Natural killer cell treated with Interleukin-12 subunit alpha and Interleukin-12 subunit beta and Interleukin-15 and Interleukin-18, amount 100 ng/mL, for 72 hours (primary cell): ENCODE measurements at places on chromosomes 12 and 14. TPM values are rescaled to one million over a fixed set of nuclear protein-coding genes. Genes with fewer than 3 reads are reported as not detected.

GRCh38 chr12:51749206-51749985 is 99.1 kb downstream of the FIGNL2 start:
- no peak overlapping the region for H3K27ac ChIP-seq
- peaks cover 18% of the 10 kb centered on the region for H3K27me3 ChIP-seq
- H3K4me3 ChIP-seq, result no peak overlapping the region
- H3K36me3 ChIP-seq, result no peaks in the 10 kb centered on the region
- H3K4me1 ChIP-seq, result no peaks in the 10 kb centered on the region

DNA sequence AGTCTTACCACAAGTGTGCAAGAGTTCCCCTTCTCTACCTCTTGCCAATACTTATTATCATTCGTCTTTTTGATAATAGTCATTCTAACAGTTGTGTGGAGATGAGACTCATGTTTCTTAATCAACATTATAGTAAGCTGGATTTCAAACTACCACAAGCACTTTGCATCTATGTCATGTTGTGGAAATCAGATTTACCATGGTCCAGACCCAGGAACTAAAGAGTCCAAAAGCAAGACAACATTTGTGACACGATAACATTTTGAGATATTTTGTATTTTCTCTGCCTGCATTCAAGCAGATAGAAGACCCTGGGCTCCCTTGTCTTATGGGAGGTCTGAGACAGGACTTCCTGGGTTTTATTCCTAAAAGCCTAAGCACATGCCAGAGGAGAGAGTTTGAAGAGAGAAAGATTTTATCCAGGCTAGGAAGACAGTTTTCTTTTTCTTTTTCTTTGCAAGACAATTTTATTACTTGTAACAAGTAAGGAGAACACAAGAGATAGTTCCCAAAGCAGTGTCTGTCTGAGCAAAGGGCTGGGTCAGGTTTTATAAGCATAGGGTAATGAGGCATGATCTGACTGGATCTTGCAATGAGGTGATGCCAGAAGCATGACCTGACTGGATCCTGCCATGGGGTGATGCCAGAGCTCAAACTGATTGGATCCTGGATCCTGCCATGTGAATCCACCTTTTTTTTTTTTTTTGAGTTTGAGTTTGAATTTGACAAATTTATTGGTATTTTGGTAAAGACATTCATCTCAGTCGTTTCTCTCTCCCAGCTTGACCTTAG is 180.5 kb upstream of the HMGA2 start:
- no peak for DNase-seq
- peaks cover 25% of the 10 kb centered on the region for H3K27me3 ChIP-seq
- H3K4me3 ChIP-seq, result no peak overlapping the region
- no peak overlapping the region for H3K27ac ChIP-seq
- H3K4me1 ChIP-seq, result no peaks in the 10 kb centered on the region

DNA sequence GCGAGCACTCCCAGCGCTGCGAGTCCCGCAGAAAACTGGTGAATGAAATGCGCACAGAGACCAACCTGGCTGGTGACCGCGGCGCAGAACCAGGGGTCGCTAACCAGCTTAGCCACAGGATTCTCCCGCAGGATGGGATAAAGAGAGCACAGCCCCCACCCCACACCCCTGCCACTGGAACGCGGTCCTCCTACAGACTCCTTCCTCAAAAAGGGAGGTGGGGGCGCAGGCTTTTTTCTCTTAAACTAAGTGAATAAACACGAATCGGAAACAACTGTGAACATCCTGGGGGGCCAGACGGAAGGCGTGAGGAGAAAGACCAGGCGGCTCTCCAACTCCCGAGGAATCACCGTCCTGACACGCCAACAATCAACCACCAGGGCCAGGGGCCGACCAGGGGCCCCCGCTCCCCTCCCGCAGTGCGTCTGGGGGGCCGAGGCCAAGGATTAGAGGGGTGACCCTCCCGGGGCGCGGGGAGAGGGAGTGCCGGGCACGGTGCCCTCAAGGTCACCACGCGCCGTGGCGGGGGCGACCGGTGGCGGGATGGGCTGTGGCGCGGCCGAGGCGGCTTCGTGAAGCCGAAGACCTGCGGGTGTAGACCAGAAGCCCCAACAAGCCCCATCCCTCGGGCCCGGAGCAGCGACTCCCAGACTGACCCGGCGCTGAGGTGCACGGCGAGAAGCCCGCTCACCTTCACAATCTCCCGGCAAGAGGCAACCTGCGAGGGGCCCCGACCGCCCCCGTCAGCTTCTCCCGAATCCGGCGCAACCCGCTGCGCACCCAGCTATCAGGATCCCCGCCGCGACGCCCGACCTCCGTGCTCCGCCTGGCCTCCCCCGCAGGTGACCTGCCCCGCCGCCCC is 704 bp downstream of the ATP2B1 start:
- peak overlapping the region; percentile 83 for H3K27ac ChIP-seq
- H3K4me1 ChIP-seq, result peaks cover 14% of the 10 kb centered on the region
- H3K4me3 ChIP-seq, result peak overlapping the region; percentile 96
- no peaks in the 10 kb centered on the region for H3K36me3 ChIP-seq

GRCh38 chr14:75120541-75121291 is 6.1 kb downstream of the NEK9 start:
- H3K27ac ChIP-seq, result peak overlapping the region; percentile 8
- H3K4me1 ChIP-seq, result peaks cover 17% of the 10 kb centered on the region
- no peak for DNase-seq
- H3K36me3 ChIP-seq, result peaks cover 14% of the 10 kb centered on the region
- H3K4me3 ChIP-seq, result no peak overlapping the region

- H3K27ac ChIP-seq, result no peak overlapping the region
- H3K27me3 ChIP-seq, result no peaks in the 10 kb centered on the region
- no peak overlapping the region for H3K4me3 ChIP-seq
- DNase-seq, result no peak
- H3K4me1 ChIP-seq, result peaks cover 8% of the 10 kb centered on the region
Observed at GRCh38 chr12:9068086-9068485, 47.6 kb downstream of the A2M start.

DNA sequence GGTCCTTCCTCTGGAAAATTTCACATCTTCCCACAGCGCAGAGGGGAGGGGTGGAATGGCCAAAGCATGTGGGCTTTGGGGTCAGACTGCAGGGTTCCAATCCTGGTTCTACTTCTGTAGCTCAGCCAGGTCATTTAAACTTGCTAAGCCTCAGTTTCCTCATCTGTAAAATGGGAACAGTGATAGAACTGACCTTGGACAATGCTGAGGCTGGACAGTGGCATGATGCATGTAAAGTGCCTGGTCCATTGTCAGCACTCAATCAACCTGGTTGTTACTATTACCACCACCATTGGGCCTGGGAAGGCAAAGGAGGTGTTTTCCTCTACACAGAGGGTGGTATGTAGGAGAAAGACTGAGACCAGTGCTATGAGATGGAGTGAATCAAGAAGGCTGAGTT is 162.8 kb downstream of the VRK1 start:
- peaks cover 11% of the 10 kb centered on the region for H3K36me3 ChIP-seq
- no peak overlapping the region for H3K27ac ChIP-seq
- H3K4me1 ChIP-seq, result peaks cover 16% of the 10 kb centered on the region
- DNase-seq, result no peak
- H3K27me3 ChIP-seq, result no peaks in the 10 kb centered on the region

DNA sequence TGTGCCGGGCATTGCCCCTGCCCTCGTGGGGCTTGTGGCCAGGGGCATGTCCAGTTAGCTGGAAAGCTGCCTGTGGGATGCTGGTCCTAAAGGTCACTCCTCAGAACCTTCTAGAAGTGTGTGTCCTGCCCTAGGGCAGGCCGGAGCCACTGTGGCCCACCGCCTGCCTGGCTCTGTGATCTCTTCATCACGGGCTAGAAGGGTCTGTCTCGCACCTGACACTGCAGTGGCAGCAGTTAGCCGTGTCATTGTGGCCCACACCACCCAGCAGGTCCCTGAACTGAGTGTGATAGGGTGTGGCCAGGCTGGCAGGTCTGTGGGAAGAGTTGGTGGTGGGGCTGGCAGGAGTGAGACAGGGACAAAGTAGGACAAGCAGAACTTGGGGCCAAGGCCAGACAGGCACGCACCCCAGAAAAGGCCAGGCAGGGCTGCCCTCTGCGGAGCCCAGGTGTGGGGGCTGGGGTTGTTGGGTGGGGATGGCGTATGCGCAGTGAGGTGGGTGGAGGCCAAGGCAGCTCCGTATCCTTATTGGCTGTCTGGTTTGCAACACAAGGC is 41.2 kb downstream of the ADGRD1 start:
- H3K36me3 ChIP-seq, result no peaks in the 10 kb centered on the region
- H3K27me3 ChIP-seq, result peaks cover 3% of the 10 kb centered on the region
- H3K4me3 ChIP-seq, result no peak overlapping the region
- no peak overlapping the region for H3K27ac ChIP-seq
- DNase-seq, result peak; percentile 50

DNA sequence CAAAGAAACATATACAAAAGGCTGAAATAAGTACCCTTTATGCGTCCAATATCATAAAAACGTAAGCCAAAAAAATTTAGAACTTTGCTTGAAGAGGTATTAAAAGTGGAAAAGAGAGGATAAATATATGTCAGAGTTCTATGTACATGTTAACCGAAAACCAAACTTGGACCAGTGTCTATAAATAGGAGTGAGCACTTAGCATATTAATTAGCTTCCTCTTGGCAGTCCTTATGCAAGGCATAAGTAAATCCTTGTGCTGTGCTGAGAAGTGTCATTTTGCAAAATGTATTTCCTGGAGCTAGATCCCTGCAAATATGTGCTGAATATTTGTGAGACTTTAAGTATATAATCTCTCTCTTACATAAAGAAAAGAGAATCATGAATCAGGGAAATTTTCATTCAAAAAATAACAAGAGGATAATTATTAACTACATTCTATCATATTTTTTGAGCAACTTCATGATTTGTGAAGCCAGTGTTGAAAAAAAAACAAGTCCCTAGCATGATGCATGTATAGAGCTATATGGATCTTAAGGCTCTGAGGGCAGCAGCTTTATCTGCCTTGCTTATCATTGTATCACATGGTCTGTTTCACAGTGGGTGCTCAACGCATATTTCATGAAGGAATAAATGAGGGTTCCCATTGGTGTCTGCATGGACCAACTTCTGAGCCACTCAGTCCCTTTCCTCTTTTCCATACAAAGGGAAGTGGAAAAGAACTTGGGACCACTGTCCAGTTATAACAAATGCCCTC is 326.1 kb downstream of the PDZRN4 start:
- no peaks in the 10 kb centered on the region for H3K4me1 ChIP-seq
- H3K27me3 ChIP-seq, result peaks cover 9% of the 10 kb centered on the region
- H3K27ac ChIP-seq, result no peak overlapping the region
- no peak for DNase-seq
- H3K36me3 ChIP-seq, result no peaks in the 10 kb centered on the region

DNA sequence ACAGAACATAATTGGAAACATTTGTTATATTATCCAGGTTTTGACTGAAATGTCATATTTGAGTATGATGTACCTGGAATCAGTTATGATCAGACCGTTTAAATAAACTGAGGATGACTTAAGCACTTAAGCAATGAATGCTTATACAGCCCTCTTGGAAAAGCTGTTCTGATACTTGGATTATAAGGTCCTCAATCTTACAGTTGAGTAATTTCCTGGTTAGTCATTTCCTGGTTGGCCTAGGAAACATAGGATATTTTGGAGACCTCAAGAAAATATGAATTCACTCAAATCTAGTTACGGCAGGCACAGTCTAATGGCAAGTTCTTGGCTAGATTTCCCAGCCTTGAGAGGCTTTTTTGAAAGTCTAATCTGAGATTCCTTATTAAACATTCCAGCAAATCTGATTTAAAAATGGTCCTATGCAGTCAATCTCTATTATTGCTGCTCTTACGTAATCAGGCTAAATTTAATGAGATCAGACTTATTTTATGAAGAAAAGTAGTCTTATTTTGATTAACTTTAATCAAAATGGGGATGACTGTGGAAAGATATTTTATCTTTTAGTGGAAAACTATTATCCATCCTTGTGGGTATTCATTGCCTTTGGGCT is 447.2 kb downstream of the SNAPC1 start:
- H3K4me1 ChIP-seq, result no peaks in the 10 kb centered on the region
- peaks cover 47% of the 10 kb centered on the region for H3K27me3 ChIP-seq
- peaks cover 8% of the 10 kb centered on the region for H3K36me3 ChIP-seq
- DNase-seq, result no peak

DNA sequence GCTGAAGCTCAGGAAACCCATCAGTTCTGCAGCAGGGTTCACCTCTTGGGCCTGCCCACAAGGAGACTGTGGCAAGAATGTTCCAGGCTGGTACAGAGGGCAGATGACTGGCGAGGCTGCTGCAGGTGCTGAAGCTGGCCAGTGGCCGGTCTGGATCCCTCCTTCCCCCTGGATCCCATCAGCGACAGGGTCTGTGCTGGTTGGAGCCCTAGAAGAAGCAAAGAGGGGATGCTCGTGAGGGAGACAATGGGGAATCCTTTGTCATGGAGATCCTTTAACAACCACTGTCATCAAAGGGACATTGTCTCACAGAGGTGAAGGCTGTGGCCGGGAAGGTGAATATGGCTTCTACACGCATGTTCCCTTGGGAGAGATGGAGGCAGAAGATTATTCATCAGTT is 211.4 kb upstream of the TMEM132C start:
- no peaks in the 10 kb centered on the region for H3K4me1 ChIP-seq
- no peak for DNase-seq
- H3K27ac ChIP-seq, result no peak overlapping the region

- no peak overlapping the region for H3K27ac ChIP-seq
- H3K27me3 ChIP-seq, result peaks cover 18% of the 10 kb centered on the region
- H3K4me3 ChIP-seq, result no peak overlapping the region
- no peaks in the 10 kb centered on the region for H3K36me3 ChIP-seq
- no peaks in the 10 kb centered on the region for H3K4me1 ChIP-seq
Observed at GRCh38 chr12:62221107-62221506, 39.1 kb upstream of the USP15 start.

DNA sequence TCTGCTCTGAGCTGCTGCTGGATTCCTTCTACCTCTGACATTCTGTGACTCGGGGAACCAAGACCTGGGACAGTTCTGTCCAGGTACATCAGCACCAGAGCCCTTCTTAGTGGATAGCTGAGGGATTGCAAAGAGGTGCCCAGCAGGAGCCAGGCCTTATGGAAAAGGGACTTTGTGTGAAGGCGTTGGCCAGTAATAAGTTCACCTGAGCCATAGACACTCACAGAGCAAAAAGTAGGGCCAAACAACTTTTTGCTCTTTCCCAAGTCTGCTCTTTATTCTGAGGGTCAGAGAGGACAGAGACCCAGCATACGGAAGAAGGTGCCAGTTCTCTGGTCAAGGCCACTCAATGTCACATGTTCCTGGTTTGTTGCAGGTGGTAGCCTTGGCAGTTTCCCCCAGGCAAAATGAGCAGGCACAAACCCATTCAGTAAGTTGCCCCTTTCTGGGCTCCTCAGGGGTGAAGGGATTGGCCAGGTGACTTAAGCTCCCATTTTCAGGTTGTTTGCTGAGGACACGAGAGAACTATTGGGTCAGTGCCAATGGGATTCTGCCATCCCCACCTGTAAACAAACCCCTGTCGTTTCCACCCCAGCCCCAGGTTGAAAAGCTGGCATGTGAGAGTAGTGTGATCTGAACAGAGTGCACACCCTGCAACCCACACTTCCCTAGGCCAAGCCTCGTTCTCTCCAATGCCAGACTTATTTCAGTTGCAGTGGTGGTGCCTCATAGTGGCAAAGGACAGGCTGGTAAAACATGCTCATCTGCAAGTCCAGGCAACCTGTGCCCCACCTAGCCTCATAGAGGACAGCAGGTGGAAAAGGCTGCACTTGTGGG is 150.3 kb downstream of the SMOC1 start:
- no peaks in the 10 kb centered on the region for H3K36me3 ChIP-seq
- no peak overlapping the region for H3K27ac ChIP-seq
- no peaks in the 10 kb centered on the region for H3K4me1 ChIP-seq
- no peak for DNase-seq

The CLECL1 gene
- total RNA-seq, result 1.3 TPM

The DDIT3 gene
- 39.8 TPM for total RNA-seq

The RNASE7 gene
- not detected for total RNA-seq

The AGAP2 gene
- total RNA-seq, result 47.5 TPM

The OTOGL gene
- total RNA-seq, result not detected

The IL31 gene
- not detected for total RNA-seq

The PDE3A gene
- total RNA-seq, result not detected

The NEUROD4 gene
- not detected for total RNA-seq

The CIROP gene
- not detected for total RNA-seq

The FOXM1 gene
- total RNA-seq, result 155 TPM

The SLCO1B1 gene
- total RNA-seq, result not detected

The GLIPR1L2 gene
- total RNA-seq, result 1.0 TPM
